ENCODE measurements at places on chromosomes 1 and 21.

GRCh38 chr1:9699361-9699760 is 47.8 kb downstream of the PIK3CD start:
- no peak for DNase-seq

- peak; percentile 73 for DNase-seq
These were observed 233.0 kb upstream of the IRF2BP2 start for GRCh38 chr1:234842726-234843641.

- no peak for DNase-seq
These were observed 63.1 kb downstream of the ZNF281 start for GRCh38 chr1:200346700-200347099.

DNA sequence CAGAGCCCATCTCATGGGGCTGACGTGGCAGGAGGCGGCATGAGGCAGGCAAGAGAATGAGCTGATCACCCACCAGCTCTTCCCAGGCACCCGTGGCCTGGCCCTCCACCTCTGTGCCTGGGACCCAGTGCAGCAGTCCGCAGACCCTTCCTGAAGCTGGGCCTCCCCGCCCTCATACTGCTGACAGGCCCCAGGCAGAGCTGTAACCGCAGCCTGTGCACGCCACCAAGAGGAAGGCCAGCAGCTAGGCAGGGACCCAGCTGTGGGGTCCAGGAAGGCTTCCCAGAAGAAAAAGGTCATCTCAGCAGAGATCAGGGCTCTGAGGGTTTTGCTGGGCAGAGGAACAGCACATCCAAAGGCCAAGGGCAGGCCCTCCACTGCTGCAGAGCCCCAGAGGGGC is 9.8 kb upstream of the MTFR1L start:
- no peak for DNase-seq

- DNase-seq, result no peak
These were observed 24.4 kb upstream of the DUSP23 start for GRCh38 chr1:159756397-159756796.

DNA sequence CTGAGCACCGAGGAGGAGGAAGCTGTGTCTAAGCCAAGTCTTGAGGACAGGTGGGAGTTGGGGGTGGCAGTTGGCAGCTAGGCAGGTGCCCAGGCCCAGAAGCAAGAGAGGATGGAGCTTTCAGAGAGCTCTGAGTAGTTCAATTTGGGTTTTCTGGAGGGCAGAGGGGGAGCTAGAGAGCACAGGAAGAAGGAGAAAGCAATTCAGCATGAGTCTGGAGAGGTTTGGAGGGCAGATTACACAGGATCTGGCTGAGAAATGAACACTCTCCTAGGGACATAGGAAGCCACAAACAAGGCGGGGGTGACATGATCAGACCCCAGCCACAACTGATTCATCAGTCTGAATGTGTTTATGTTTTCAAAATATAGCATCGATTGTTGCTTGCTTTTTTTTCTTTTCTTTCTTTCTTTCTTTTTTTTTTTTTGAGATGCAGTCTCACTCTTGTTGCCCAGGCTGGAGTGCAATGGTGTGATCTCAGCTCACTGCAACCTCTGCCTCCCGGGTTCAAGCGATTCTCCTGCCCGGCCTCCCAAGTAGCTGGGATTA is 23.8 kb downstream of the PTPRF start:
- no peak for DNase-seq

- no peak for DNase-seq
These were observed 9.3 kb upstream of the ST6GALNAC3 start for GRCh38 chr1:76065270-76065669.

GRCh38 chr1:67312615-67313014 is 4.9 kb downstream of the IL12RB2 start:
- DNase-seq, result no peak

DNA sequence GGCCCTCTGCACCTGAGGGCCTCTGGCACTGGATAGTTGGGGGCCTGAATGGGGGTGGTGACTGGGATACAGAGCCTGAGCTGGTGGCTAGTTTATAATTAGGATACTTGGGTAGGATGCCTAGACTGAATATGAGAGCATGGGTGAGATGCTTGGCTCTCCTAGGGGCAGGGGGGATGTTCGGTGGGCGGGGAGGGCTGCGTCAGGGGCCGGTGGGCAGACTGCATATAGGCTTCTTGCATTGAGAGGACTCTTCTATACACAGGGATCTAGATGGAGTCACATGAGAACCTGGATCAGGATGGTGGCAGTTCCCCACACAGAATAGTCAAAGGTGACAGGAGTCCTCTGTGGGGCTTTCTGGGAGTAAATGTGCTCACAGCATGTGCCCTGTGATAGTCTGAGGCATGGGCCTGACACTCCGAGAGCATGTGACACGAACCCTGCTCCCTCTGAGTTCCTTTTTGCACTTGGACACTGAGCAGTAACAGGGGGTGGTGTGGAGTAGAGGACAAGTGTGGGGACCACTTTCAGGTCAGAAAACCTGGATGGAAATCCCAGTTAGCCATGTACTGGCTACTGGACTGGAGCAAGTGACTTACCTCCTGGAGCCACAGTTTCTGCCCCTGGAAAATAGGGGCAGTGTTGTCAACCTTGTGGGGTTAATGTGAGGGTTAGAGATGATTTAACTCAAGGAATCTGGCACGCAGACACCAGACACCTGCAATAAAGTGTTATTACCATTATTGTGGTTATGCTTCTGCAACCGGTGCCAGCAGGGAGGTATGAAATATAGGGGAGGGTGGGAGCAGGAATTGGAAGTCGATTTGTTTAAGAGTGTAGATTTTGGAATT is 2.2 kb downstream of the MAP7D1 start:
- no peak for DNase-seq

DNA sequence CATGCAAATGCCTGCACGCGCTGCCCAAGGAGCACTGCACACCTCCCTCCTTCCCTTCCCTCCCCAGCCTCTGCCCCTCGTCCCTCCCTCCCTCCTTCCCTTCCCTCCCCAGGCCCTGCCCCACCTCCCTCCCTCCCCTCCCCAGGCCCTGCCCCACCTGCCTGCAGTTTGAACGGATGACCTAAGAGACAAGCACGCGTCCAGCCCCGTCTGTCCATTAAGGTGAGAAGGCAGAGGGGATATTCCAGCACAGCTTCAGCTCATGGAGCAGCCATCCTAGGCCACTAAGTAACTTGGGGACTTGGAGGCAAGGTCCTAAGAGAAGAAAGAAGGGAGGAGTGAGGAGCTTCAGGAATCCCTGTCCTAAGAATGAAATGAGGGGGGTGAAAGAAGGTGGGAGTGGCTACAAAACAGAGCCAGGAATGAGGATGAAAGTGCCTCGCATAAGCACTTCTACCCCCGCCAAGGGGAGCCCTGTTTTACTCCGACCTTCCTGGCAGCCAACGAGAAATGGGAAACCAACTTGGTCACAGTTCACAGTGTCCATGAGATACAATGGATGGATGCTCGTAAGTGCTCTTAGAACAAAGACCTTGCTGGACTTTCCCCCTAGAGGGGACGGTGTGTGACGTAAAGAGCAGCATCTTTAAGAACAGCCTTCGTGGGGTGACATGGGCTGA is 21.3 kb upstream of the EFHD2 start:
- no peak for DNase-seq

- DNase-seq, result no peak
These were observed 53.2 kb downstream of the DDAH1 start for GRCh38 chr1:85411567-85412305.

DNA sequence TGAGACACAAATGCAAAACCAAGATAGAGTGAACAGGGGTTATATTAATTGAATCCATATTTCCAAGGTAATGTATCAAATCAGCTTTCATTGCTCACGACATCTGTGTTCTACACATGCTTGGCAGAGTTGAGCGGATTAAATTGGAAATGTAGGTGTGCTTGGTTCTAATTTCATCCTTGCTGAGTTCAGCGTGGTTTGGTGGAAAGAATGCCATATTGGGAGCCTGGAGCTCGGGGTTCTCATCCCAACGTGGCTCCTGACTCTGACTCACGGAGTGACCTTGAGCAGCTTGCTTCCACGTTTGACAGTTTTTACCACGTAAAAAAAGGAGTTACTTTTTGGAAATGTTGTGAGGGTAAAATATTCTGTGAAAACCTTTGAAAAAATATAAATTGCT is 92.0 kb downstream of the MTR start:
- DNase-seq, result no peak

GRCh38 chr21:36125512-36126207 is 9.2 kb upstream of the CBR3 start:
- DNase-seq, result peak; percentile 56

GRCh38 chr1:39159224-39160036 is 45.1 kb upstream of the MACF1 start:
- DNase-seq, result no peak

- DNase-seq, result no peak
These were observed 12.8 kb downstream of the TRNAU1AP start for GRCh38 chr1:28565726-28566125.

DNA sequence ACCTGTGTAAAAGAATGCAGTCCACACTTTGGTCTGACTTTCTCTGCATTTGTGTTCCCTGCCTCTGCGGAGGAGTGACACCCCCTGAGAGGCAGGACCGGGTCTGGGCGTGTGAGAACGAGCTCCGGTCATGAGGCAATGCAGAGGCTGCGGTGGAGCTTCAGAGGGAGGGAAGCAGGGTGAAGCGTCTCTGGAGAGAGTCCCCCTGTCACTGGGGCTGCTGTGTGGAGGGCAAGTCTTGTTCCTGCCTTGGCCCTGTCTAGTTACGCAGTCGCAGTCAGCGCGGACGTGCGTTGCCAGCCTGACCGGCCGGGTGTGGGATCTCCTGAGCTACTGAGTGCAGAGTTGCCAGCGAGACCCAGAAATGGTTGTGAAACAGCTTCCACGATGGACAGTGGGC is 48.5 kb downstream of the BACE2 start:
- DNase-seq, result no peak

- DNase-seq, result no peak
These were observed 714.9 kb upstream of the CXADR start for GRCh38 chr21:16797966-16798365.

DNA sequence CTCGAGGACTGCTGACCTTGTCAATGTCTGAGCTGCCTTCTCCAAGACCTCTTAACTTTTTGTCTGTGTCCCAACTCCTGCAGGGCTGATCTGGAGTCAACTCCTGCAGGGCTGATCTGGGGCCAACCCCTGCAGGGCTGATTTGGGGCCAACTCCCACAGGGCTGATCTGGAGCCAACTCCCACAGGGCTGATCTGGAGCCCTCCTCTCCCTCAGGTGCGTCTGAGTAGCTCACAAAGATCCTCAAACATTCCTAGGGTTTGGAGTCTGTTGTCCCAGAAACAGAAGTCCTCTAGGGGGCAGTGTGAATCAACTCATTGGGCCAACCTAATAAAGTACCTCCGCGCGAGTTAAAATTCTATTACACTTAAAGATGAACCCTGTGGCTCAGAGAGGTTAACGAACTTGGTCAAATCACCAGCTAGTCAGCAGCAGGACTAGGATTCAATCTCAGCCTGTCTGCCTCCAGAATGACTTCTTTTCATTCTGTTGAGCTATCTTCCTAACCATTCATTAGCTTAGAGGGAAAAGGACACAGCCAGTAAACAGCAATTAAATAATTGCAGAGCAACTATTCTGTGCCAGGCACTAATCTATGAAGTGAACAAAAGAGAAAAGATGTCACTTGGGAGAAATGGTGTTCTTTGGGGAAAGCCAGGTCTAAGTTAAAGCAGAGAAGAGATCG is 17.2 kb upstream of the RLF start:
- DNase-seq, result peak; percentile 72

DNA sequence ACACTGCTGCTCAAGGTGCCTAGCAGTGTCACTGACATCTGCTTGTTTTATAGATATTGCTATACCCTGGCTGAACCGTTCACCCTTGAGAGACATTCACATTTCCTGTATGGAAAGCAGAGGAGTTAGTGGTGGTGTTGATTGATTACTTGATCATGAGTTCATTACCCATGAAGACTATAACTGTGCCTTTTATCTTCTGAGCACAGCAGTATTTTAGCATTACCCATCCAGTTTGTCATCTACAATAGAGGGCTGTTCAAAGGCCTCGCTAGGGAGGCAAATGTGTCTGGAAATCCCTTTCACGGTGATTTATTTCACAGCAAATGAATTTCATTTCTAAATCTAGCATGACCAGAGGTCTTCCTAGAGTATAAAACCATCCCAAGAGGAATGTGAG is 160.0 kb downstream of the DNM3 start:
- no peak for DNase-seq

Data from activated CD4-positive, alpha-beta T cell treated with anti-CD3 and anti-CD28 coated beads for 4 hours (primary cell).